ENCODE measurements at places on chromosomes 12 and 14.

GRCh38 chr12:124626971-124627411, 59.6 kb upstream of the NCOR2 start:
- DNase-seq = no peak

DNA sequence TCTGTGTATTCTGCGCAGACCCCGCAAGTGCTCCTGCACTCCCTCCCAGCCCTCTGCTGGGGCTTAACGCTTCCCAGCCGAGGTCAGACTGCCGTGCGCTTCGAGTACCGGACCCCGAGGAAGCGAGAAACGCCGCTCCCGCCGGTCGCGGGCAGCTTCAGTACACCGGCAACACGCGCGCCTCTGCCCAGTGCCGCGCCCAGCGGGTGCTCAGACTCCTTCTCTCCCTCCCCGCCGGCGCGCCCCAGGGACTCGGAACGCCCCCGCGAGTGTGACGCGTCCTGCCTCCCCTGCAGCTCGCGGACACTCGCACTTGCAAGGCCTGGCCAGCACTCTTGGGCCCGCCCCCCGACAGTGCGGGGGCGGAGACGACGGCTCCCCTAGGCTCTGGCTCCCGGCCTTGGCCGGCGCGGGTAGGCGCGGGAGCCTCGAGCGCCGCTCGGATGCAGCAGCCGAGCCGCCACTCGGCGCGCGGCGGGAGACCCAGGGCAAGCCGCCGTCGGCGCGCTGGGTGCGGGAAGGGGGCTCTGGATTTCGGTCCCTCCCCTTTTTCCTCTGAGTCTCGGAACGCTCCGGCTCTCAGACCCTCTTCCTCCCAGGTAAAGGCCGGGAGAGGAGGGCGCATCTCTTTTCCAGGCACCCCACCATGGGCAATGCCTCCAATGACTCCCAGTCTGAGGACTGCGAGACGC, at the start of gene PTGER2:
Gene PTGER2, plus strand, starts transcription at position 410 of the 692 bp plus-strand sequence. Its CDS starts 237 bp downstream, at position 647.
- no peak for DNase-seq

GRCh38 chr14:40436551-40436950, 1004.3 kb upstream of the FBXO33 start:
- DNase-seq = no peak

DNA sequence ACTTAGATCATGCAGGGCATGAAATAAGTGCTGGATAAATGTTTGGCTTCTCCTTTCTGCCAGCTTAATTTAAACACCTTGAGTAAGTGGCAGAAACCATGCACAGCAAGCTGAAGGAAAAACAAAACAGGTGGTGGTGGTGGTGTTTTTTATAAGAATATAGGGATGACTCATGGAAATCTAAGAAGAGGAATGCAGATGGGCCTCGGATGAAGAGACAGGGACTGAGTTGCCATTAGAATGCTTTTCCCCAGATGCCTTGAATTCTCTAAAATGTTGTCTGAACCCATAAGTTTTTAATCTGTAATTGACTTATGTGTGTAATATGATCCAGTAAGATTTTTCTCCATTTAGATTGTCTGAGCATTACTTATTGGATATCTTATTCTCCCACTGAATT, 93.1 kb upstream of the ZDHHC17 start:
- DNase-seq = no peak

DNA sequence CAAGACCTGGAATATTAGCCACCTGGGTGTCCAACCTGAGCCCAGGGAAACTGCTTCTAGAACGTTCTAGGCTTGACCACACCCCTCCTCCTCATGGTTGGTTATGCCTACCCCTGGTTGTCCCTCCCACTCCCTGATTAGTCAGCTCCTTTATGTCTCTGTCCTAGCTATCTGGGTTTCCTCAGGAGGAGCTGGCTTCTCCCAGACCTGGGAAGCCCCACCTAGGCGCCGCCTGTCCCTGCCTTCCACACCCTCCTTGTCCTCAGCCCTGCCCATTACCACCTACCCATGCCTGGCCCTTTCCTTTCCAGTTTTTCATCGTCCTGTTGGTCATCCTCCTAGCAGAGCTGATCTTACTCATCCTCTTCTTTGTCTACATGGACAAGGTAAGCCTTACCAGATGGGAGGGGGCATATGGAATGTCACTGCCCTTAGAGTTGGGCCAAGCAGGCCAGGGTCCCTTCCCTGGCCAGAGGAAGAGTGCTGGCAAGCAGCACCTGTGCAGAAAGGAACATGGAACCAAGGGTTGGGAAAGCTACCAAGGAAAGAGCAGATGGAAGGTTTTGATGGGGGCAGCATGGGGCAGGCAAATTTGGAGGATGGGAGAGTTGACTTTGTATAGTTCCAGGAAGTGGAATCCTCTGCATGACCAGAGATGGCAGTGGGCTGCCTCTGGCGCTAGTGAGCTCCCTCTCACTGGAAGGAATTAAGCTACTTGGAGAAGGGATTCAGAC, 201.7 kb downstream of the TSPAN9 start:
- no peak for DNase-seq

DNA sequence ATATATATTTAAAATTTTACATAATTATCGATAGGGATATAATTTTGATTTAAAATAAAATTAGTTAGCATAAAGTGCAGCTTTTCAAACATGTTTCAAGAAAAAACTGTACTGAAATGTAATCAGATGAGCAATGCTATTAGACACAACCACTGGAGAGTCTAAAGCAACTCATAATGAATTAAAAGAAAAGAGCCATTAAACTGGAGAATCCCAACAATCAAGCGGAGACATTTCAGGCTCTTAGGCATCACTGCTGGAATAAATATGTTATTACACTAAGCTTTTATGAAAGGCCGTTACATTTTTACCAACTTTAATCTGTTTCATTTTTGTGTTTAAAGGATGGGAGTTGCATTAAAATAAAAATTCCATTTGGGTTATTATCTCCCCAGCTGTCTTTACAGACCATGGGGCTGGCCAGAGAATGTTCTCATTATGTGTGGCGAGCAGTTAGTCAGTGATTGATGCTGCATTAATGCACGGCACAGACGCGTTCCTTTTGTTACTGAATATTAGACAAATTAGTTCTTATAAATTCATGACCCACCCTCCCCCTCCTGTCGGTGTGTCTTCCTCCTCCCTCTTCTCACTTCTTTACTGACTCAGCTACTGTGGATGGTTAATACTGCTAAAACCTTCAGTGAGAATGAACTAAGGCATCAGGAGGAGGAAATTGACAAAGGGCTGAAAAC, 156.8 kb downstream of the PDZRN4 start:
- DNase-seq = no peak

Measured in SK-N-MC (cell line).